Activated effector memory CD4-positive, alpha-beta T cell treated with Interleukin-2 at 50 U/mL for 16 hours (primary cell): ENCODE measurements at places on chromosomes 4 and X.

DNA sequence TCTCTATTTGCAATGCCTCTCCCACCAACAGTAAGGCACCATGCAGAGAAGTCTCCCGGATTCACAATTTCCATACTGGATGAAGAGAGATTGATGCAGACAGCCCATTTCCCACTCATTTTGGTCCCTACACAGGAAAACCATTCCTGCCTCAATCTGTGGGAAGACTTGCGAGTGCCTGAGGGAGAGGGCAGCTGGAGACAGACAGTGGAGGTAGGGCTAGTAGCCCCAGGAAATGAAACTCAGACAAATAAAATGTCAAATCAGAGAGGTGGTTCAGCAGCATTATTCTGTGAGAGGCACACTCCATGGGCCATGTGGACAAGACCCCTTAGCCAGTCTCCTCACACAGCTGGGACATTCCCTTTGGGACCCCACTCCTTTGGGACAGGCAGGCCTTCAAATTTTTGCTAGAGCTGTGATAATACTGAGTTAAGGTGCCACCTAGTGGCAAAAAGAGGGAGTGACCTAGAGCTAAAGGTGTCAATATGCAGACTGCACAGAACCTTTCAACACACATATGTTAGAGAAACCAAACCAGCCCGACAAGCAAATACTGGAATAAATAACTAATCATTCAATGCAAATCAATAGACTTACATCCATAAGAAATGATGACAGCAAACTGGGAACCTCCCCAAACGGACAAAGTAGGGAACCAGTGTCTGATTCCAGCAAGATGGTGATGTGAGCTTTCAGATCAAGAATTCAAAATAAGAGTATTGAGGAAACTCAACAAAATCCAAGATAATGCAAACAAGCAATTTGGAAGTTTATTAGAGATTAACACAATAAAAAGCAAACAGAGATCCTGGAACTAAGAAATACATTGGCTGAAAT is 1865.3 kb upstream of the AGA start:
- DNase-seq, result no peak

DNA sequence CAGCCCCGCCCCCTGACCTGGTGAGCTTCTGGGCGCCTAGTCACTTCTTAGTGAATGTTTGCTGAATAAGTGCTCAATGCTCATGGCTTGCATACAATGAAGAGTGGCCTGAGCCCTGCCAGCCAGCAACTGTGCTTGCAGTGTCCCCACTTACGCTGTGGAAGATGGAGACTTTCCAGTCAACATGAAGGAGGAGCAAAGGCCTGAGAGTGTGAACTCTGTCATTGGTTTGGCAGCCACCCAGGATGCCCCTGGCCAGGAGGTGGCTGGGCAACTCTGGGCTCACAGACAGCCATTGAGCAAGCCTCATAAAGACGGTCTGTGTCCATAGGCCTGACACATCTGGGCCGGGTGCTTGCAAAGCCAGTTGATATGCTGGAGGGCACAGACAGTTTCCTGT is 72.1 kb upstream of the MAMLD1 start:
- DNase-seq, result no peak

GRCh38 chrX:30971774-30972603 is 82.9 kb upstream of the TAB3 start:
- no peak for DNase-seq

DNA sequence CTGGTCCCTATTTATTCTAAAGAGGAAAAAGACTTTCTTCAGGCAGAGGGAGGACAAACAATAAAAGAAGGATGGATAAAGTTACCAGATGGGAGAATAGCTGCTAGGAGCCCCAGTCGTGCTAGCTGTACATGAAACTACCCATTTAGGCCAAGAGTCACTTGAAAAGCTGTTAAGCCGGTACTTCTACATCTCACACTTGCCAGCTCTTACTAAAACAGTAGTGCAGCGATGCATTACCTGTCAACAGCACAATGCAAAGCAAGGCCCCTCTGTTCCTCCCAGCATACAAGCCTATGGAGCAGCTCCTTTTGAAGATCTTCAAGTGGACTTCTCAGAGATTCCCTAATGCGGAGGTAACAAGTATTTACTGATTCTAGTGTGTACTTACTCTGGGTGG is 1138.8 kb downstream of the ARAP2 start:
- DNase-seq, result no peak

DNA sequence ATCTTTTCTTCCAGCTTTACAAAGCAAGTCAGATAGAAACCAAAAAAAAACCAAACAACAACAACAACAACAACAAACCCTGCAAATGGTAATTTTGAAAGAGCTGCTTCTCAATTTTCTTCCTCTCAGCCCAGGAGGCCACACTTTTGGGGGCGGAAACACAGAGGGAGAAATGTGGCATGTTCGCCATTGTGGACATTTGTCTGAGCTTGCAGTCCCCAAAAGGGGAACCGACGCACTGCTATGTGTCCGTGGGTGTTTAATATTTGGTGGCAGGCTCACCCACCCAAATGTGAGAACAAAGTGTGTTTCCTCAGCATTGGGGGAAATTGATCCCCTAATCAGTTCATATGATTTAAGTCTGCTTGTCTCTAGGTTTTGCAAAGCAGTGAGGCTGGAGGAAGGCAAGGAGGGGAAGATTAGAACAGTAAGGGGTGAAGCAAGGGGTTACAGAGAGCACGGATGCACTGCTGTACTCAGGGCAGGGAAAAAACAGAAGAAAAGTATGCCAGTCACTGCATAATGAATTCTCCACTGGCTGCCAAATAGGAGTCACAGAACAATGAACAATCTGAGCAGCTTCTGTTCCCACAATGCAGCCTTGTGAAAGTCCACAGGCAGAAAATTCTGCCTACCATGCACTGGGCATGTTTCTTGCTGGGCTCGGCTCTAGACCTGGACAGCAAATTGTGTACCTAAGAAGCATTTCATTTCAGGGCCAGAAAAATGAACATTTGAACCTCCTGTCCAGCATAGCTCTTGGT is 74.7 kb upstream of the GPM6B start:
- no peak for DNase-seq

- DNase-seq, result peak; percentile 70
Measured at GRCh38 chrX:154804957-154805695, at the start of gene MPP1. MPP1 (minus strand) TSS chrX:154805485; CDS start chrX:154805373, 112 bp downstream.

GRCh38 chr4:13597604-13598003 is 29.9 kb downstream of the BOD1L1 start:
- DNase-seq, result no peak

DNA sequence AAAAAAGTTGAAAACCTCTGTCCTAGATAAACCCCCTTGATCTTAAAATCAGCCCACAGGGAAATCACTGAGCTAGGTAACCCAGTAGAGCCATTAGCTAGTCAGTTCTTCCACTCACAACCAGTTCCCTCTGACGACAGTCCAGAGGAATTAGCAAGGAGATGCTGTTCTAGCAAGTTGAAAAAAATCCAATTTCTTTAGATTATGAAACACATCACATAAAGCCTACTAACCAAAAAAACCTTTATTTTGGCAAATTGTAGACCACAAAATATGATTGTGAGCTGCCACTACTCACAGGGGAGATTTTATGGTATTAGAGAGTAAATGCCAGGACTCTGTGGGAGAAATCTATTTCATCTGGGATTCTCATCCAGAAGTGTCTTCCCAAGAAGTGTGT is 22.6 kb downstream of the ADAMTS3 start:
- DNase-seq, result no peak

DNA sequence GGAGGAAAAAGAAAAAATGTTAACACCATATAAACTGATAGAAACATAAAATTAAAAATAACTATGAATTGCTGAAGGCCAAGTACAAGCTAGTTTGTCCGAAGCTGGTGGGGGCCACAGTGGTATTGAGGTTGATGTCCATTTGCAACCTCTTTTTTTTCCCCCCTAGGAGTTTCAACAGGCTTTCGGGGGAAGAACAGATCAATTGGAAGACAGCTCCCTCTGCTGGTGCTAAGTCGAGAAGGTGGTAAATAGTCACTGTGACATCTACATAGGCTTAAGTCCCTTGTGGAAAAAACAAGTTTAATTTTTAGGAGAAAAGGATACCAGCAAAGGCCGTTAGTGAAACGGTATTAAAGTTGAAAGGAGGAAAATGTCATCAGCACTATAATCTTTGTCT is 115.7 kb upstream of the ZXDA start:
- DNase-seq, result no peak

- DNase-seq, result no peak
Measured at GRCh38 chr4:118076958-118077766, 42.9 kb downstream of the NDST3 start.

GRCh38 chr4:72305080-72305479 is 263.9 kb downstream of the ADAMTS3 start:
- no peak for DNase-seq

DNA sequence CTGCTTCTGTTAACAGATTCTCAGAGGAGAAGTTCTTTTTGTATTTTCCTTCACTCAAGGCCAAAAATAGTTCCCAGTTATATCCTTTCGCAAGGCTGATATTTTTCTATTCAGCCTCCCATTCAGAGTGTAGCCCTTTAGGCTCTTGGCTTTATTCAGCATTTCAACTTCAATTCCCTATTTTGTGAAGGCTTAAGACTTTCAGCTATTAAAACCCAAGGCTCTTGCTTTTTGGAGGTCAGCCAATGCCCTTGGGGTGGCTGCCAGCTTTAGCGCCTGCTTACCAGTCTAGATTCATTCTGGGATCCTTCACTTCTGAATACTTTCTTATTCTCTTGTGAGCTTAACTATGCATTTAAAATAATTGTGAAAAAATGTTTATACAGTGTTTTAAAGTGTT is 57.3 kb upstream of the ADGRA3 start:
- DNase-seq, result no peak

DNA sequence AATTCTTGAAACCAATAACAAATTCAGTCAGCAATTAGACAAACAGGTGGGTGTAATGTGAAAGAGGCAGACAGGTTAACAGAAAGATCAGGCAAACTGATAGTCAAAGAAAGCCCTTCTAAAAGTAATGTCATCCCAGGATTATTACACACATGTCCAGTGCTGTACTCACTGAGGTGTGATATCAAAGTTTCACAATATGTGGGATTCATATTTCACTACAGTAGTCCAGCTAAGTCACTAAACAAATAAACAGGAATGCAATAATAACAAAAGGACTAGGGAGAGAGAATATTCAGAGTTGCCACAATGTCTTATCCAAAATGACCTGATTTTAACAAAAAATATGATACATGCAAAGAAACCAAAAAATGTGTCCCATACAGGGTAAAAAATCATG is 787.5 kb downstream of the FSTL5 start:
- no peak for DNase-seq

DNA sequence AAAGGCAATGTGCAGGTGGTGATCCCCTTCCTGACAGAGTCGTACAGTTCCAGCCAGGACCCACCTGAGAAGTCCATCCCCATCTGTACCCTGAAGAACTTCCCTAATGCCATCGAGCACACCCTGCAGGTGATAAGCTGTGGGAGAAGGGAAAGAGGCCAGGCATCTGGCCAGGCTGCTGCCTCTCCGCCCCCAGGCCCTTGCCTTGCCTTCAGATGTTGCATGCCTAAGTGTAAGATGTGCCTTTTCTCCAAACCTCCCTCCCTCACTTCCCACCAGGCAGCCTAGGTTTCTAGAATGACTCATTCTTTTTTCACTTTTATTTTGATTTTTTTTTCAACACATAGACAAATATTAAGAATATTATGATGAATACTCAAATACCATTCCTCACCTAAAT is 12.2 kb upstream of the CDK16 start:
- DNase-seq, result no peak

DNA sequence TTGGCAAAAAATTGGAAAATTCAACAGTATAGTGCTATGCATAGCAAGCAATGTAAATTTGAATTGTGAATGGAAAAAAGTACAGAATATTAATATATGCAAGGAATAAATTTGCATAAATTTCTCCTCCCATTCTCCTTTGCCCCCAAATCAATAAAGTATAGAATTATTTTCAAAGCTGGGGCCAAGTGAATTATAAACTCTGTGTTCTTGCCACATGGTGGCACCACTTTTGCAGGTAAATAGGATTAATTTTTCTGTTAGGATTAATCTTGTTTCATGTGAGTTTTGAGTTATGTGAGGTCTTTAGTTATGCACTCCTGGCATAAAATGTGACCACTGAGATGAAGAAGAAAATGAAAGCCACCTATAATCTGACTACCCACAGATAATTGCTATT is 19.9 kb downstream of the COPS4 start:
- no peak for DNase-seq

GRCh38 chrX:10756441-10756840 is 136.1 kb upstream of the MID1 start:
- no peak for DNase-seq

- DNase-seq, result no peak
Measured at GRCh38 chrX:136021903-136022302, 36.7 kb downstream of the SLC9A6 start.

DNA sequence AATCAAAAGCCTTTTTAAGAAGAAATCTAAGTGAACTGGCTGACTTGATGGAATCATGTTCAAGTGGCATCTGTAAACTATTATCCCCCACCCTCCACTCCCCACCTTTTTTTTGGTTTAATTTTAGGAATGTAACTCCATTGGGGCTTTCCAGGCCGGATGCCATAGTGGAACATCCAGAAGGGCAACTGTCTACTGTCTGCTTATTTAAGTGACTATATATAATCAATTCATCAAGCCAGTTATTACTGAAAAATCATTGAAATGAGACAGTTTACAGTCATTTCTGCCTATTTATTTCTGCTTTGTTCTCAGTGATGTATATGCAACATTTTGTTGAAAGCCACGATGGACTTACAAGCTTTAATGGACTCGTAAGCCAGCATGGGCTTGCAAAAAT is 162.3 kb downstream of the STIM2 start:
- DNase-seq, result no peak

DNA sequence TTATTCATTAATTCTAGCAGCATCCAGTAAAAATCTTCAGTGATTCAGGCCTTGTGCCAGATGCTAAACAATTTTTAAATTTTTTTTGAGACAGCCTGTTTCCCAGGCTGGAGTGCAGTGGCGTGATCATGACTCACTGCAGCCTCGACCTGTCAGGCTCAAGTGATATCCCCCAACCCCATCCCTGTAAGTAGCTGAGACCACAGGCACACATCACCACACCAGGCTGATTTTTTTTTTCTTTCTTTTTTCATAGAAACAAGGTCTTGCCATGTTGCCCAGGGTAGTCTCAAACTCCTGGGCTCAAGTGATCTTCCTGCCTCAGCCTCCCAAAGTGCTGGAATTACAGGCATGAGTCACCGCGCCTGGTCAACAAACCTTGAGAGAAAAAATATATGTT is 705.5 kb downstream of the ARAP2 start:
- DNase-seq, result no peak

GRCh38 chr4:5708449-5709206 is at the start of gene EVC2:
EVC2 (minus strand) TSS chr4:5708559; CDS start chr4:5708513, 46 bp downstream.
- peak; percentile 17 for DNase-seq

- no peak for DNase-seq
Measured at GRCh38 chr4:83850435-83850834, 314.5 kb downstream of the GPAT3 start.

DNA sequence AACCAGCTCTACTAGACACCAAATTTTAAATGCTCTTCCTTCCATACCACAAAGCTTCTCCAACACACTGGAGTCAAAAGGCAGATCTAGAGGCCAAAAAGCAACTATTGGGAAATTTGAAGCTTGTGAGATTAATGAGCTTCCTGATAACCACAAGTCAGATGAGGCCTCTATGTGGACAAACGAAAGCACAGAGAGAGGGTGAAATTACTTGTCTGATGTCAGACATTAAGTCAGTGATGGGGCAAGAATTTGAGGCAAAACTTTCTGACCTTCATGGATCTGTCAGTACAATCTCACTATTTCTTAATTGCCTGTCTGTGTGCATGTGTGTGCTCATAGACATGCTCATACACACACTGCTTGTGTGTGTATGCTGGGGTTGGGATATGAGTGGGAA is 103.6 kb downstream of the GUCY2F start:
- DNase-seq, result no peak

GRCh38 chrX:128781506-128781905 is 729.3 kb upstream of the ACTRT1 start:
- DNase-seq, result no peak

GRCh38 chr4:72366601-72367000 is 202.4 kb downstream of the ADAMTS3 start:
- DNase-seq, result no peak
